IMR-90 (cell line): ENCODE measurements at places on chromosomes 5 and 9. TPM values are rescaled to one million over a fixed set of nuclear protein-coding genes. Genes with fewer than 3 reads are reported as not detected.

GRCh38 chr9:12439267-12439666, 253.9 kb upstream of the TYRP1 start:
- H3K4me1 ChIP-seq, result no peaks in the 10 kb centered on the region
- no peaks in the 10 kb centered on the region for H3K36me3 ChIP-seq
- H3K27me3 ChIP-seq, result no peaks in the 10 kb centered on the region
- no peak overlapping the region for H3K27ac ChIP-seq
- DNase-seq, result no peak
- no peak overlapping the region for H3K4me3 ChIP-seq

DNA sequence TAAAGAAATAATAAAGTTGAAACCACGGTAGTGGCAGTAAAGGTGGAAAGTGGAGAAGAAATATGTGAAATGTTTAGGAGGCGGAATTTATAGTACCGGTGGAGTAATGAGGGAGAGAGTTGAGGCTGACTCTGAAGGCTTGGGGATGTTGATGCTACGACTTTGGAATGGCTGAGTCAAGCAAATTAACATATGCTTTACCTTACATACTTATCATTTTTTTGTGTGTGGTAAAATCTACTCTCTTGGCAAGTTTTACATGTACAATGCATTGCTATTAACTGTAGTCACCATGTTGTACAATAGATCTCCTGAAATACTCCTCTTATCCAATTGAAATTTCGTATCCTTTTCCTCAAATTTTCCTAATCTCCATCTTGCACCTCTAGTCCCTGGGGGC, 179.0 kb downstream of the TAF11L14 start:
- H3K27ac ChIP-seq, result no peak overlapping the region
- H3K4me3 ChIP-seq, result no peak overlapping the region
- no peaks in the 10 kb centered on the region for H3K4me1 ChIP-seq
- peak; percentile 34 for DNase-seq

GRCh38 chr5:178438796-178439195, 151.4 kb downstream of the COL23A1 start:
- H3K27me3 ChIP-seq, result no peaks in the 10 kb centered on the region; the same call in 1 of the 2 replicates
- no peak overlapping the region for H3K27ac ChIP-seq
- no peaks in the 10 kb centered on the region for H3K36me3 ChIP-seq
- no peaks in the 10 kb centered on the region for H3K4me1 ChIP-seq

- H3K27ac ChIP-seq, result no peak overlapping the region
- no peak overlapping the region for H3K4me3 ChIP-seq
- no peaks in the 10 kb centered on the region for H3K36me3 ChIP-seq
- 0 out of 2 replicates have a peak, but pooled peaks cover 3% of the 10 kb centered on the region for H3K4me1 ChIP-seq
- H3K27me3 ChIP-seq, result peaks cover 2% of the 10 kb centered on the region; the same call in 1 of the 2 replicates
- DNase-seq, result peak; percentile 67
Measured at GRCh38 chr9:32581512-32582143, 8.7 kb upstream of the NDUFB6 start.

DNA sequence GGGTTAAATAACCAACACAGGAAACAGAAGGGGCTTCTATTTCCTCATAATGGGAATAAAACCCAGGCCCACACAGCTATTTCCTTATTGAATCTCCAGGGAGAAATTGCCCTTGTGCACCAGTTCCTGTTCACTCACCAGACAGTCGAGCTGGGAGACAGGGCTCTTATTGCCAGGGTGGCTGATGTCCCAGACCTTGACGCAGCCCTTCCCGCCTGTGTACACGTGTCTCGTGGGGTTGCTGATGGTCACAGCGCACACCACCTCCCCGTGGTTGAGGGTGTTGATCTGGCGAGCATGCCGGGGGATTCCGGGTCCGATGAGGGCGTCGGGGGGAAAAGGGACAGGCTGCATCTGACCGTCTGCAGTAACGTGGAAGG, 96.5 kb downstream of the TLE1 start:
- peaks cover 7% of the 10 kb centered on the region for H3K4me1 ChIP-seq
- no peak for DNase-seq
- H3K4me3 ChIP-seq, result no peak overlapping the region
- H3K36me3 ChIP-seq, result peaks cover 62% of the 10 kb centered on the region
- no peak overlapping the region for H3K27ac ChIP-seq

Gene IRGM
- polyA plus RNA-seq, result not detected in 2 replicates

Gene BTNL8
- not detected in 2 replicates for polyA plus RNA-seq
